ENCODE measurements at places on chromosomes 6 and 20.

GRCh38 chr20:25014816-25015215, 22.3 kb upstream of the APMAP start:
- DNase-seq = no peak

DNA sequence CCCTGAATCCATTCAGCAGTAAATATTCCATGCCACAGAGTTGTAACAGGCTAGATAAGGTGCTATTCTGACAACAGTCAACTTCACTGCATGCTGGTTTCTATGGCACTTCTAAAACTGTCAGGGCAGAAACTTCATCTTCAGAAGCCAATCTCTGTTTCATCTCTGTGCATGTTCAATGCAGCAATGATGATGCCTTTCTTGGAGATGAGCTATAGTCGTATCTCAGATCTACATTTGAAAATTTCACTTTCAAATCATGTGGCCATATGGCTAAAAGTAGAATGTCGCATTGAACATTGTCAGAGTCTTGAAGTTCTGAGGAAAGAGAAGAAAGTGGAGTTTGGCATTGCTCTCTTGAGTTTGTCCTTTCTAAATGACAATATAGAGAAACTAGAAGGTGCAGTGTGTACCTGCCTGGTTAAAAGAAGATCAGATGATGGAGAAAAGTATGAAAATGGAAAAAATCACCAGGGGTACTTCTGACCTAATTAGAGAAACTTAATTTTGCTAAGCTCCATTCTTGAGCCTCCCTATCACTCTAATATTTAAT, 49.0 kb upstream of the VSTM2L start:
- no peak for DNase-seq

DNA sequence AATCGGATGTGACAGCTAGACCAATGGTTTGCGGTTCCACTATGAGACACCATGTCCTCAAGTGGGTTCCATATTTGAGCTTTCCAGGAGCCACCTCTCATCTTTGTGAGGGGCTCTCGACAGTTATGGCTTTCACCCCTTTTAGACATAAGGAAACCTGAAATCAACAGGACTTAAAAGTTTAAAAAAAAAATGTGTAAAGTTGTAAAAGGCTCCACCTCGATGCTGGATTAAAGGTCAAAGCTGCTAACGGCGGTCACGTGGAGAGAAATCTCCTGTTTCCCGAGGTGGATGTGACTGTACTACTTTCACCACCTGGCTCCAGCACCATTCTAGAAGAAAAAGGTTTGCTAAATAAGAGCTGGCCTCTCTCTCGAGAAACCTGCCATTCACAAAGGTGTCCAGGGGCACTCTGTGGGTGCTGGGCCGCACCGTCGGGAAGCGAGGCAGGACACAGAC, 542 bp downstream of the ATP5F1E start:
- DNase-seq = no peak

GRCh38 chr6:20302168-20302567, 89.9 kb upstream of the MBOAT1 start:
- no peak for DNase-seq

DNA sequence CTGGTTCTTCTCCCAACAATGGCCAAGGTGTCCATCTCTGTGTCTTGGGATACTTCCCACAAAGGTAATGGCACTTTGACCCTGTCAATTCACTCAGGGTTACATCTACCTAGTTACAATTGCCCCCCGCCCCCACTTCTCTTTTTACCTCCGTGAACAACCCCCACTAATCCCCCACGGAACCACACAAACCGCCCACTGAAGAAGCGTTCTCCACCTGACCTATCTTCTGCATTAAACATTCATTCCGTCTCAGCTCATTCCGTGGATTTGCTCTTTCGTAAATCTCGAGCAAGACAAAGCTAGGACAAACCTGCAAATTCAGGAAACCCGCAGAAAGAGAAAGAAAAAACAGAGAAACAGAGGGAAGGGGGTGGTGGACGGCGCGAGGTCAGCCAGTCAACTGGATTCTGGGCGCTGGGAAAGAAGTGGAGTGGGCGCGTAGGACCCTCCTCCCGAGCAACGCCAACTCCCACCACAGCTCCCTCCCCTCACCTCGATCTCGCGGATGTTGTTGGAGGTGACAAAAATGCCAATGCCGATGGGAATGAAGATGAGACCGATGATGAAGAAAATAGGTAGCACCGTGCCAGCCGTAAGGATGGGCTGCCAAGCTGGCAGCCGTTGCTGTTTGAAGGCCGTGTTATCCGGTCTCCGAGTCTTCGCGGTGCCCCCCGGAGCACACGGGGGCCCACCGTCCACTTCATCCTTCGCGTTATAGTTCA, 523 bp downstream of the TMEM30A start:
- no peak for DNase-seq

- DNase-seq = no peak
These were observed 25.6 kb upstream of the ADGRF4 start for GRCh38 chr6:47672816-47673215.

GRCh38 chr6:90583836-90584481, 2.9 kb downstream of the MAP3K7 start:
- no peak for DNase-seq

- DNase-seq = no peak
These were observed 1.6 kb upstream of the HS3ST5 start for GRCh38 chr6:114344246-114344970.

DNA sequence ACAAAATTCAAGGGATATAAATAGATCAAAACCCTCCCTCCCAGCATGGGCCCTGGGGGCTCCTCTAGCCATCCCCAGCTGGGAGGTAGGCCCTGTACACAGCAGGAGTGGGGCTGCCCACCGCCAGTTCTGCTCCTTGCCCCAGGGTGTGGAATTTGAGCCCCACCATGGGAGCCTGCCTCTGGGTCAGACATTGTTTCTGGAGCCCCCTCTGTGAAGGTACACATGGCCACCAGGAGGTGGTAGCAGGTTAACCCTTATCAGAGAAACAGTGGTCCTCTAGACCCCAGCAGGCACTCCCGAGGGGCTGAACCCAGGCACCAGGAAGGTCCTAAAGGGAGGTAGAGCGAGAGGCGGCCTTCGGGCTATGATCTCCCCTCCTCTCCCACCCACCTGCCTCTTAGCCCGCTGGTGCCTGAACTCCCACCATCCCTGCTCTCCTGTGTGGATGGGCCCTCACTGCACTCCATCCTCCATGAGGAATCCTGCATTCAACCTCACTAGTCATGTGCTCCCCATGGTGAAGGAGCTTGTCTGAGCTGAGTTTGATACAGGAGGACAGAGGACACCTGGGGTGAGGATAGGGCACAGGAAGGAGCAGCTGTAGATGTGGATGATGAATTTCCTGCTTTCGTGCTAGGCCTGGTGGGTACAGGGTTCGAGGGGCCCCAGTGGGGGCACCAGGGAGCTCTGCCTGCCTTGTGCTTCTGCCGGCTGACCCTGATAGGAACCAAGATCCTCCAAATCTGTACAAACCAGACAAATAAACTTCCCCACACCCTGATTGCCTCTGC, 114.9 kb downstream of the GRM4 start:
- DNase-seq = no peak

GRCh38 chr6:43963203-43963602, 164.0 kb downstream of the MRPL14 start:
- DNase-seq = no peak

DNA sequence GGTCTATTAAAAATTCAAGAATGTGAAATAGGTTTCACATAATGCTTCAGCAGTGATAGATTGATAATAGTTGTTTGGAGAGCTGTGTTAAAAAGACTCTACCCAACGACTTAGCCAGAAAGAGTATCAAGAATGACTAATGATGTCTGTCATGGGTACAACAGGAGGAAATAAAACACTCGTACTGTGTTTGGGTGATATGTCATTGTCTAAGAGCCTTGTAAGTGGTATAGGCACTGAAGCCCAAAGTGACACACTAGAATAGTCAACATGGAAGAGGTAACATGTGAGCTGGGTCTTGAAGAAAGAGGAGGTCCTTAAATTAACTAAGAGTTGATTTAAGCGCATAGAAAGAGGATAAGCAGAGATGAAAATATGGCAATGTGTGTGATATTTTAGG, 471.8 kb upstream of the MAN1A1 start:
- no peak for DNase-seq

- no peak for DNase-seq
These were observed 65.4 kb downstream of the HIVEP2 start for GRCh38 chr6:142879527-142879926.

DNA sequence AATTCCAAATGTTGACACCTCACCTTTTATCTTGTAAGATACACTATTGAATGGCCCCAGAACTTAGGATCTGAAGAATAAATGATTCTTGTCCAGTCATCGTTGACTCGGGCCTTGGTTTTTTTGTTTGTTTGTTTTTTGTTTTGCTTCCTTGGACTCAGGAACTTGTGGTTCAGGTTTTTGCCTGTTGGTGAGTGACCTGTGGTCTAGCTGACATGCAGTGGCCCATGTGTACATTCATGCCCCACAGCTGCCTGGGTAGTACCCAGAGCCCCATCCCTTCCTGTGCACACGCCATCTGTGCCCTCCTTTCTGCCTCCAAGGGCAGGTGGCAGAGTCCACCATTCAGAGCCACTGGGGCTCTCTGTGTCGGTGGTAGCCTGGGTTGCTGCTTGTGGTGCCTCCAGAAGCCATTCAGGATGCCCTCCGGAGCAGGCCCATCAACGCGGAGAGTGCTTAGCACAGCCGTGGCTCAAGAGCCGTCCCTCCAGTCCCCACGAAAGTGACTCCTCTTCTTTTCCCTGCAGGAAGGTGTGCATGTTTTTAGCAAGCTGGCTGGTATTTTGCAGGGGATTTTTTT, 85.9 kb downstream of the SYNJ2 start:
- DNase-seq = no peak

- no peak for DNase-seq
These were observed at the start of gene OTOR for GRCh38 chr20:16748308-16748900. OTOR (plus strand) TSS chr20:16748358; CDS start chr20:16748402, 44 bp downstream.

DNA sequence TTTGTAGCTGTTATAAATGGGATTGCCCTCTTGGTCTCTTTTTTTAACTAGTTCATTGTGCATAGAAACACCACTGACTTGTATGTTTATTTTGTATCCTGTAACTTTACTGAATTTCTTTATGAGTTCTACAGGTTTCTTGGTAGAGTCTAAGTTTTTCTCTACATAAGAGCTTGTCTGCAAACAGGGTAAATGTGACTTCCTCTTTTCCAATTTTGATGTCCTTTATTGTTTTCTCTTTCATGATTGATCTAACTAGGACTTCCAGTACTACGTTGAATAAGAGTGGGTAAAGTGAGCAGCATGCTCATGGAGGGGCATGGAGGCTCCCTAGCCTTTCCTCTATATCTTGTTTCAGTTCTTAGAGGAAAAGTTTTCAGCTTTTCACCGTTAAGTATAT, 3.0 kb upstream of the WFDC10A start:
- no peak for DNase-seq

DNA sequence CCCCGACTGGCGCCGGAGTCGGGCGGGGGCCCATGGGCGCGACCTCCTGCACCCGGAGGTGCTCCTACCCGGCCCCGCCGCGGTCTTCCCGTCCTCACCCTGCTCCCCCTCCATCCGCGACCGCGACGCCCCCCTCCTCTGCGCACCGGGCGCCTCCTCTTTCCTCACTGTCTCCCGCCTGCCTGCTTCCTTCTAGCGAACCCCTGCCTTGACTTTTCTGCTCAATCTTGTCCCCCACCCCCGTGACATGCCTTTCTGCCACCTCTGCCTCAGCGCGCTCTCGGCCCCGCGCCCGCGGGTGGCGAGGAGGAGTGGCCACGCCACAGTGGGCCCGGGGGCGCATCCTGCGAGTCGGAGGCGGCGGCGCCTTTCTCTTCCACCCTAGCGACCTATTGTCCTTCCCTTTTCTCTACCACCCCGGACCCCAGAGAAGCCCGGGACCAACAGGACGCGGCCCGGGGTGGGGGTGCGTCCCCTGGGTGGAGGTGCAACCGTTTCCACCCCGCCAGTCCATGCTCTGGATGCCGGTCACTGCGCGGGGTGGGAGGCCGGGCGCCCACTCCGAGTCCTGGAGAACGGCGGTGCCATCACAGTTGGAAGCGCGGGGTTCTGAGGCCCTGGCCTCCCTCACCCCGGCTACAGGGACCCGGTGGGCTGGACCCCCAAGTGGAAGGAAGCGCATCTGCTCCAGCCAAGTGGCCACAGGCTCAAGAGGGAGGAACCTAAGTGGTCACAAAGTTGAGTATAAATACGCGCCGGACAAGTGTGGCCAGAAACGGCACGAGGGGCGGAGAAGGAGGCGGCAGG, 2.0 kb downstream of the PDE10A start:
- peak; percentile 32 for DNase-seq

- DNase-seq = no peak
These were observed 511 bp upstream of the CLIC1 start for GRCh38 chr6:31736768-31737314.

DNA sequence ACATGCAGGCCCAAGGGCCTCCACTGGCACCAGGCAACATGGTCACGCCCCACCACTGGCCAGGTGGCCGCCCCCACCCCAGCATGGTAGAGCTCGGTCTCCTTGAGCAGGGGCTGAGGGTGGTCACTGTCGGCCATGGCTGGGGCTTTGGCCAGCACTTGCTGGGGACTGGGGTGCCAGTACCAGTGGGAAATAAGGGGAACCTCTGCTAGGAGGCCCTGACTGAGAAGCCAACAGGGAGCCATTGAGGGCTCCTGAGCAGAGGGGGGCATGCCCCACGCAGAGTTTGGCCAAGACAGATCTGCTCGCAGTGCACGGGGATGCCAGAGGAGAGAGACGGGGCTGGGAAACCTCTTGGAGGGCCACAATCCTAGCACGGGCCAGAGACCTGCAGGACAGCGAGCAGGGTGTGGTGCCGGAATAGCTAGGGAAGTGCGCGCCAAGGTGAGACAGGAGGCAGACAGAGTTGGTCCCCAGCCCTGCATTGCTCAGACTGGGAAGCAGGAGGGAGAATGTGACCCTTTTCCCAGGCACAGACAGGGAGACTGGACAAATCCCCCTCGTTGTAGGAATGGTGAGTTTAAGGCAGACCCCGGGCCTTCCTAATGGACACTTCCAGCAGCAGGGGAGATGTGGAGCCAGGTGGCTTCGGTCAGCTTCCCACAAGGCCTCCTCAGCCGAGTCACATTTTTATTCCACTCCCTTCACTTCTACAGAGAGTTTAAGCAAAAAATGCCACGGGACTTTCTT, 179.0 kb upstream of the CST7 start:
- no peak for DNase-seq

DNA sequence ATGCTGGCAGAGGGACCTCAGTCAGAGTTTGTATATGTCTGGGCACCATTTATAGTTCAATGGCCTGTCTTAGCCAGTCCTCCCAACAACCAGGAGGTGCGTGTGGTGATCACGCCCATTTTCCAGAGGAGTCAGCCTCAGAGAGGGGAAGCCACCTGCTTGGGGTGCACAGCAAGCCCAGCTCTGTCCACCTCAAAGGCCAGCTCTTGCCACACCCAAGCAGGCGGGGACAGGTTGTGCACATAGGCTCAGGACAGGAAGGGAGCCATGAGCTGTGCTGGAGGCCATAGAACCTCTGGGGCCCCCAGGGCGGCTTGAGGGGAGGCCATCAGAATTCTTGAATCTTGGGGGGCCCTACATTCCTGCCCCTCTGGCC, 61.2 kb downstream of the DLGAP4 start:
- no peak for DNase-seq

DNA sequence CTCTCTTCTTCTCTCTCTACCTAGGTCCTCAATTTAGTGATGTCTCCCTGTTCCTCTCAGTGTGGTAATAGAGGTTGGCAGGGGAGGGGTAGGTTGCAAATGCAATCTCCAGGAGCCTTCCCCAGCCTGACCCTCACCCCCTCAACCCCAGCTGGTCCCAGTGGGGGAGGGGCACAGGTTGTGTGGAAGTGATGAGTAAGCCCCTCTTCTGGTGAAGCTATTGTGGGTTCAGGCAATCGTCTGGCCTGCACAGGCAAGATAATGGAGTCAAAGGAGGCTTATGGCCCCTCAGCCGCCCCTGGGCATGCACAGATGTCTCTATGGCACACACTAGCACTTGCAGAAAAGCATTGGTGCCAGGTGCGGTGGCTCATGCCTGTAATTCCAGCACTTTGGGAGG, 10.8 kb upstream of the ADA start:
- no peak for DNase-seq
